ENCODE measurements at places on chromosomes 16 and 17. TPM values are rescaled to one million over a fixed set of nuclear protein-coding genes. Genes with fewer than 3 reads are reported as not detected.

The KRT36 gene
- not detected for total RNA-seq

The TBC1D3D gene
- not detected for total RNA-seq

The MGAT5B gene
- 0.27 TPM for total RNA-seq

The UBE2G1 gene
- total RNA-seq: 19.9 TPM

The AFMID gene
- total RNA-seq: 33.7 TPM

The NGFR gene
- 0.27 TPM for total RNA-seq

The DNAH3 gene
- under 0.01 TPM for total RNA-seq

The BRIP1 gene
- total RNA-seq: 4.0 TPM

The CD7 gene
- total RNA-seq: 1.9 TPM

The KRTAP2-3 gene
- total RNA-seq: not detected

The RAD51C gene
- 10.8 TPM for total RNA-seq

The NPIPA8 gene
- total RNA-seq: 1.1 TPM

The CES5A gene
- total RNA-seq: not detected

The TBC1D3L gene
- total RNA-seq: 3.2 TPM

The CCDC154 gene
- total RNA-seq: 0.54 TPM

Measured in hematopoietic multipotent progenitor cell (in vitro differentiated cells).